ENCODE measurements at places on chromosomes 5 and 9. TPM values are rescaled to one million over a fixed set of nuclear protein-coding genes. Genes with fewer than 3 reads are reported as not detected.

DNA sequence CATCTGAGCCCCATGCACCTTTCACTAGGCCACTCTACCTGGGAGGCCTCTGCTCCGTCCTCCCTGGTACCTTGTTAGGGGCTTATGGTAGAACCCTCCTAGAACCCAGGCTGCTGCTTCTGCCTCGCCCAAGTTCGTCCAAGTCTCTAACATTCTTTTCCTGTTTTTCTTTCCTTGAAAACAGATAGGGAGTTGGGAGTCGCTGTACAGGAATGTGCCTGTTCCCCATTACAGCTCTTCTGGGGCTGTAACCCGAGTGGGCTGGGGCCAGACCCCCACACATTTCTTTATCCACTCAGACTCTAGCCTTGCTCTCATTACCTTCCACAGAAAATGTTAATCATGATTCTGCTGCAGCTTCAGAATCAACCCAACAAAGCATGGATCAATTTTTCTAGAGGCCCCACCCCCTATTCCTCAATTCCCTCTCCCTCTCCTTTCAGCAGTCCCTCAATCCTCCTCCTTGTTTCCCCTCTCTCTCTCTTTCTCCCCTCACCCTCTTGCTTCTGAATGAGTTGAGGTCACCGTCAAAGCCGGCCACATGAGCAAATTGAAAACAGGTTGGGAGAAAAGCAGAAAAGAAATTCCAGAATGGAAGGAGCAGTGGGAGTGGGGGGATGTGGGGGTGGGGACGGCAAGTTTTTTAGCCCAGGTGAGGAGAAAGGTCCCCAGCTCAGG lies 193.8 kb upstream of the TRIM32 start:
- no peak for DNase-seq
- H3K4me1 ChIP-seq: no peaks in the 10 kb centered on the region
- H3K36me3 ChIP-seq: no peaks in the 10 kb centered on the region
- H3K27me3 ChIP-seq: no peaks in the 10 kb centered on the region
- no peak overlapping the region for H3K4me3 ChIP-seq

Gene DBH
- total RNA-seq: 0.32 TPM

- H3K27ac ChIP-seq: no peak overlapping the region
- H3K36me3 ChIP-seq: no peaks in the 10 kb centered on the region
- H3K4me1 ChIP-seq: no peaks in the 10 kb centered on the region
- DNase-seq: no peak
Observed at GRCh38 chr5:126674145-126674544, 73.4 kb downstream of the PHAX start.

Gene IQGAP2
- total RNA-seq: 72.5 TPM

Gene STXBP1
- 16.0 TPM for total RNA-seq
